Mucosa of gallbladder (tissue), 1 donor: ENCODE measurements at places on chromosomes 16 and 17. TPM values are rescaled to one million over a fixed set of nuclear protein-coding genes. Genes with fewer than 3 reads are reported as not detected.

GRCh38 chr16:69476920-69477443 lies 52.6 kb downstream of the CYB5B start:
- no peak for DNase-seq

DNA sequence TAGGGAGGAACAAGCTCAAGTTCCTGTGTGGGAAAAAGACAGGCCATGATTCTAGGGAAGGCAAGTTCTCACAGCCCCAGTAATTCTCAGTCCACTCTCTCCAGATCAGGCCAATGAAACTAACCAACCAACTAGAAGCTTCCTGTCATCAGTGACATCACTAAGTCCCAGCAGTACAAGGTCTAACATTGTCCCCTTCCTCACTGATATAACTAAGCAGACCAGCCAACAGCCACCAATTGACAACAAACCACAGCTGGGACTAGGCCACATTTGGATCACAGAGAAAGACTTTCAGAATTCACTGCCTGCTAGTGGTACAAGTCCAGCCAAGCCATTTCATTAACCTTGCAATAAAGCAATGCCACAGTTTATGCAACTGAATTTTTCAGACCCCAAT lies 94.0 kb downstream of the CACNG1 start:
- no peak for DNase-seq

DNA sequence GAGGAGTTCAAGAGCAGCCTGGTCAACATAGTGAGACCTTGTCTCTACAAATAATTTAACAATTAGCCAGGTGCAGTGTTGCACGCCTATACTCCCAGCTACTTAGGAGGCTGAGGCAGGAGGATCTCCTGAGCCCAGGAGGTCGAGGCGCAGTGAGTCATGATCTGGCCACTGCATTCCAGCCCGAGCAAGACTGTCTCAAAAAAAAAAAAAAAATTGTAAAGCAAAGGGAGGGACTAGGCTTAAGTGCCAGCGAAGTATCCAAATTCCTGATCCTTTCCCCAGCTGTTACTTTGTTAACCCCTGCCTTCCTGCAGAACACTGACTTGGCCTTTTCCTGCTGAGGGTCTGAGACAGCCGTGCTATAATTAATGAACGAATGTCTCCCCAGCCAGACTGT lies 2.7 kb downstream of the GDPD3 start:
- no peak for DNase-seq

DNA sequence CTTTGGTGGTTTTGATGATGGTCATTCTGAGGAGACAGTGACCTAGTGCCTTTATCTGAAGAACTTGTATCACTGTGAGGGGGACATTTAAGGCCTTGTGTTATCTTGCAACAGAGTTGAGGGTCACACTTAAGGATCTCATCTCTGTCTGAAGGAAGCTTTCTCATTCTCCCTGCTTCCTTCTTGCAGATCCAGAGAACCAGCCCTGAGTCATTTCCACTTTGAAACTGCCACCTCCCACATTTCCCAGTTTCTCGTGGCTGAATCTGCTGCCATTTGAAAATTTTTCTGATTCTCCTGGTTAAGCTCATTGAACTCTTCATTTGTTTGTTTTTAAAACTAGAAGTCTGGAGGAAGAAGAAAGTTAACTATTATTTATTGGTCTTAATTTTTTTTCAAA lies 190.2 kb upstream of the CDH11 start:
- DNase-seq = no peak

DNA sequence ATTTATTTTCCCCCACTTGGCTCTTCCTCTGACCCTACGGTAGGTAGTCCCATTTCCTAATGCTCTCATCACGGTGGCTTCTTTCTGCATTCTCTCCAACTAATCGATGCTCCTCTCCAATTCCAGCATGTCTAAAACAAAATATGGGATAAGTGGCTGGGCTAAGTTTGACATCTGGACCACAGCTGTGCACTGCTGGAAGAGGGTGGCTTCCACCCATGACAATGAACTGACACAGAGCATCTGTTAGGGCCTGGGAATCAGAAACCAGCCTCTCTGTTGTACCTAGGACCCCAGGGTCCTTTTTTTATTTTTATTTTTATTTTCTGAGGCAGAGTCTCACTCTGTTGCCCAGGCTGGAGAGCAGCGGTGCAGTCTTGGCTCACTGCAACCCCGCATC lies 29.0 kb upstream of the SLC39A11 start:
- DNase-seq = no peak

- DNase-seq = no peak
Measured at GRCh38 chr17:37405955-37406634, 541 bp downstream of the ACACA start.

- no peak for DNase-seq
Measured at GRCh38 chr17:4947010-4947410, 1.3 kb downstream of the PFN1 start.

DNA sequence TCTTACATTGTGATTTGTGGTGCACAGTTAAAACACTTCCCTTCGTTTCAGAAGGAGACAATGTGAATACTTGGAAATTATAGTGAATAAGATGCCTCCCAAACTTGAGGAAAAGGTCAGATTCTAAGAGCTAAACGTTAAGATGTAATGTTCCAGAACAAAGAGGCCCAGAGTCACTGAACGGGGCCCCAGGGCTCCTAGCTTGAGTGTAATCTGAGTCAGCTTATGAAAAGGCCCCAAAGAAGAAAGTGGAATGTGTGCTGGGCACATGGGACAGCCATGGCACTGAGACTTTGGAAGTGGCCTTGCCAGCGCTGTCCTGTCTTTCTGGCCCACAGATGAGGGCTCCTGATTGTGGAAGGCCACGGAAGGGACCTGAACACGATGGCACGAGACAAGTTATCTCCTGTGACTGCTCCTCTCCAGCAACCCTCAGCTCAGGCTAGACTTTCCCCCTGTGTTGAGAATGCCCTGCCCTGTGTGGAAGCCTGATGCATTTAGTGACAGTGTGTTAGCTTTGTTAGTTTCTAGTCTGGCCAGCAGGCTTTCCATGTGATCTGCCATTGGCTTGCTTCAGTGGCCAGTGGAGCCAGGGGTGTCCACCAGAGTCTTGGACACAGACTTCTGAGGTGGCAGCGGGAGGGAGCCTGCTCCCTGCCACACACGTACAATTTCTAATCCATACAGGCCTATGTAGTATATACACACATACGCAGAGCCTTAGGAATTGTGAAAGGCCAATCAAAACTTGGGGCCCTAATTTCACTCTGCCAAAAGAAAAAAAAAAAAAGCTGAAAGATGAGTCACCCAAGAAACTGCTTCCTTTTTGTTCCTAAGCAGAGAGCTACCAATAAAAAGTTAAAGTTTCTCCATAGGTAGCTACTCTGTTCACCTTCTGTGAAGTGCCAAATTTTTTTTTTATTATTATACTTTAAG lies 13.1 kb downstream of the SPATA33 start:
- DNase-seq = no peak

- DNase-seq = no peak
Measured at GRCh38 chr16:13070268-13070667, 168.9 kb downstream of the SHISA9 start.

- DNase-seq = no peak
Measured at GRCh38 chr16:3825940-3826339, 54.6 kb downstream of the CREBBP start.

- DNase-seq = no peak
Measured at GRCh38 chr17:67420994-67421393, 43.9 kb downstream of the PITPNC1 start.

DNA sequence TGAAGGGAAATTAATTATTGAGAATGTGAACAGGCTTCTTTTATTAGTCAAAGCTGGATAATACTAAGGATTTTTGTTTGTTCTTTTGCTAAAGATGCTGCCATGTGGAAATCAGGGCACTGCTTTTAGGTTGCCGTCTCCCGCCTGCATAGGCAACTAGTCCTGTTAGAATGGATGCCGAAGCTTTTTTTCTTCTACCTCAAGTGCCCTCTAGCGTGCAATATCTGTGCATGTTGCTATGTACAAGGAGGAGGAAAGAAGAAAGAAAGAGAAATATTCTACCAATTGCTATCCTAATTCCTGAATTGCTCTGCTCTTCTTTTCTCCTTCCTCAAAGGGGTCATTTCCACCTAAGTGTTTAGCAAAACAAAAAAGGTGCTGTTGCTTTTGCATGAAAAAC lies 5.2 kb upstream of the CDH8 start:
- no peak for DNase-seq

DNA sequence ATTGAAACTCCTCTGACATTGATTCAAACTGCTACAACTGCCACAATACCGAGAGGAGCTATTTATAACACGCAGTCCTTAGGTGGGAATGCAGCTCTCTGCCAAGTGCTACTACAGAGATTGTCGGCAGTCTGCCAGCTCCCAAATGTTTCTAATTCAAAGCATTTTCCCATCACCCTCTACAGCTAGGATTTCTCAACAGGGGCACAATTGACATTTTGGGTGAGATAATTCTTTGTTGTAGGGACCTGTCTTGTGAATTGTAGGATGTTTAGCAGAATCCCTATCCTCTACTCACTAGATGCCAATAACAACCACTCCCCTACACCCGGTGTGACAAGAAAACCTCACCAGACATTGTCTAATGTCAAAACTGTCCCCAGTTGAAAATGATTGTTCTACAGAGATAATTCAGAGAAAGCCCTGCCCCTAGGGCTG lies 7.8 kb upstream of the N4BP1 start:
- DNase-seq = no peak

- DNase-seq = no peak
Measured at GRCh38 chr17:67107811-67108775, 63.7 kb downstream of the CACNG1 start.

DNA sequence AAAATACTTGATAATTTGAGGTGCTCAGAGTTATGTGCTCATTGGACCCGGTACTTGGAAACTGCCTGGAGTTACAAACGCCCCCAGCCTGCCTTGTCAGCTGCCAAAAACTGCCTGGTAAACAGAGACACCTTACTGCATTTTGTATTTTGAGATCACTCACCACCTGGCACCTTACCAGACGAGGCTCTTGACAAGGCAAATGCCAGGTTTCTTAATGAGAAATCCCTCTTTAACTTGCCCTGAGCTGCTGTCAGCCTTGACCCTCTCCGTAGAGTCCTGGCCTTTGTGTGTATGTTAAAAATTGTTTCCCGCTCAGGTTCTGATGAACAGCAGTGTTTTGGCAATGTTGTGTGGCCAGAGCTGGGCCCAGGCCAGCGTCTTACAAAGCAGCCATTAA lies 28.8 kb downstream of the SYT17 start:
- DNase-seq = no peak

DNA sequence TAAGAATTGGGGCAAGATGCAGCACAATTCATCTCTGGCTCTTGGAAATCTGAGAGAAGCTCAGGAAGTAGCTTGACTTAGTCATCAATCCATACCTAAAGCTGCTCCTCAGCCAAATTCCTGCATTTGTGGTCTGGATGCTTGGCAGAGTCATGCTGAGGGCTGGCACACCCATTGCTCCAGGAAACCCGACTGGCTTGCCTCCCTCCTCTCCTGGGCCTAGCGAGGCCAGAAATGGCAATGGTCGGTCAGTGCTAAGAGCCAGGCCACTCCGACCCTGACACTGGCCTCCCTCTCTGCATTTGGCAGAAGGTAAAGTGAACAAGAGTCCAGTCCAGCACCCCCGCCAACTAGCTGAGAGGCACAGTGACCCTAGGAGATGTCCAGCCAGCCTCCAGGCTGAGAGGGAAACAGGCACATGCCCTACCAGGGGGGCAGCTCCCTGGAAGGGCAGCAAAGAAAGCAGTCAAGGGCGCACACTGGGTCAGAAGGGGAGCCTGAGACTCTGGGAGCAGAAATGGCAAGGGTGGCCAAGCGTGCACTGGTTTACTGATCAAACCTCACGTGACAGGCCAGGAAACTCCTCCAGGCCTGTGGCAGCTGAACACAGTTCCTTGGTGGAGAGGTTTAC lies 10.0 kb downstream of the POLDIP2 start:
- peak; percentile 44 for DNase-seq

- no peak for DNase-seq
Measured at GRCh38 chr17:74446551-74447500, 14.9 kb downstream of the GPRC5C start.

DNA sequence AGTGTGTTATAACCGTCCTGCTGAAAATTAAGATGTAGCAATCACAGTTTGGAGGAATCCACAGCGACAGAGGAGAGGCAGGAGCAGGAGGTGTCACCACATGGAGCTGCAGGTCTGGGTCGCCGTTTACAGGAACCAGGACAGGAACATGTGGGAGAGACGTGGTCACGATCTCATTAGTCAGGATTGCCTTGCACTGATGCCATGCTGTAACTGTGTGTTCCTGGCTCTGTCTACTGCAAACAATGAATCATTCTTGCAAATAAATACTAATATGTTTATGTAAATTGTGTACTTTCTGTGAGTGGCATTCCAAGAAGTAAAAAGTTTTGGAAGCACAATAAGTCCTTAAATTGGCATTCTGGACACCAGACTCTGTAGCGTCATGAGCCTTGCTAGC lies 271.8 kb downstream of the CPPED1 start:
- DNase-seq = no peak

DNA sequence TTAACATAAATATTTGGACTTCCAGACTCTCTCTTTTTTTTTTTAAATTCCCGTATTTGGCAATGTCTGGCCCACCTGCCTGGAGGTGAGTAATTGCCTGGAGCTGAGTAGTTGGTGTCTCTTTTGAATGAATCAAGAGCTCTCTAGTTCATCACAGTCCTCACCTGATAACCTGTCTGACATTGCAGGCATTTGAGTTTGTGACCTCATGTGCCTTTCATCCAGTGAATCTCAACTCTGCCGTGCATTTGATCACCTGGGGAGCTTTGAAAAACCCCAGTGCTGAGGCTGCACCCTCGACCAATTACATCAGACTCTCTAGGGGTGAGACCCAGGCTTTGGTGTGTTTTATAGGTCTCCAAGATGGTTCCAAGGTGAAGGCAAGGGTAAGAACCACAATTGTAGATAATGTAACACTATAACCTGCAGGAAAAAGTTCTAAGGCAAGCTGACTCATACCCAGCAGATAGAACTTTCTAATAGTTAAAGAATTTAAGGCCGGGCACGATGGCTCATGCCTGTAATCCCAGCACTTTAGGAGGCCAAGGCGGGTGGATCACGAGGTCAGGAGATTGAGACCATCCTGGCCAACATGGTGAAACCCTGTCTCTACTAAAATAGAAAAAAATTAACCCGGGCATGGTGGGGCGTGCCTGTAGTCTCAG lies 24.5 kb upstream of the HS3ST2 start:
- no peak for DNase-seq

DNA sequence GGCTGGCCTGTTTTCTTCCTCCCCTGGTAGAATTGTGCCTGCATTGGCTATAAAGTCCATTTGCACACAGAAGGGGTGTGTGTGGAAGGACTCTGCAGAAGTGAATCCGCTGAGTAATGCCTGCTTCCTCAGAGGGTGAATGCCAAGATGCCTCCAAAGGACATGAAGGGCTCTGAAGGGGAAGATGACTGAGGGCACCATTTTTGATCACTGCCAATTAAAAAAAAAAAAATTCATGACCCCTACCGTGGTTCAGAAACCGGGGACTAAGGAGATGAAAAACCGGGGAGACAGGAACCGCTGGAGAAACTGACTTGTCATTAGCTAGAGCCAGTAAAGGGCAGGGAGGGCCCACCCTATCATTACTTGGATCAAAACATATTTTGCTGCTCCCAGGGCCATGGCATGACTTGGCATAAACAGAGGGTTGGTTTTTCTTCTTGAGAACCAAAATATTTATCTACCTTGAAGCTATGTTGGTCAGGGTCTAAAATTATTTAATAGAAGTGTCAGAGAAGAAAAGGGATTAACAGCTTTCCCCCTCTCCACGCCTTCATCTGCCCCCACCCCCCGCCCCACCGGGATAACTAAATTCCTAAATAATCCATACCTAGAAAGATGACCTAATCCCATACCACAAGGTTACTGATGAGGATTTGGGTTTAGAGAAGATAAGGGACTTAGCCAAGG lies 3.6 kb upstream of the USP7 start:
- no peak for DNase-seq

RCVRN gene
- total RNA-seq = 0.20 TPM

CES4A gene
- total RNA-seq = 19.4 TPM

LDHD gene
- total RNA-seq = 14.5 TPM

RASL10B gene
- total RNA-seq = 7.9 TPM

PRSS36 gene
- 5.7 TPM for total RNA-seq

CNP gene
- 65.9 TPM for total RNA-seq

TEX14 gene
- 0.32 TPM for total RNA-seq
